Coronary artery (tissue), 2 donors: ENCODE measurements at places on chromosomes 3 and 15.

- peak; percentile 93 for DNase-seq
These were observed 16.9 kb upstream of the SEMA4B start for GRCh38 chr15:90184119-90184785.

- no peak for DNase-seq
These were observed 7.2 kb downstream of the KLHL6 start for GRCh38 chr3:183548262-183548769.

DNA sequence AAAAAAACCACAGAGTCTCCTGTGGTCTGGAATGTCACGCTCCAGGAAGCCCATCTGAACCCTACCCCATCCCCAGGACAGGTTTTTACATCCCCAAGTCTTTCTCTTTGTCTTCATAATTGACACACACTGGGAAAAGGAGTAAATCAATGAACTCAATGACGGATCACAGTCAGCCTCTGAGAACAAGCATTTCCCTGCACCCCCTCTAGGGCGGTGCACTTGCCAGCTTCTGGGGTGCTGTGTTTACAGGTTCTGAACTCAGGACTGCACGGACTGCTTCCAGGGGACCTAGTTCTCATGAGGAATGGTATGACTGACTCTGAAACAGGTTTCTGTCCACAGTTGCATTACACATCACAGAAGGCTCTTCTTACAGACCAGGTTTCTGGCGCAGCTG lies 81.1 kb downstream of the NUP210 start:
- no peak for DNase-seq

DNA sequence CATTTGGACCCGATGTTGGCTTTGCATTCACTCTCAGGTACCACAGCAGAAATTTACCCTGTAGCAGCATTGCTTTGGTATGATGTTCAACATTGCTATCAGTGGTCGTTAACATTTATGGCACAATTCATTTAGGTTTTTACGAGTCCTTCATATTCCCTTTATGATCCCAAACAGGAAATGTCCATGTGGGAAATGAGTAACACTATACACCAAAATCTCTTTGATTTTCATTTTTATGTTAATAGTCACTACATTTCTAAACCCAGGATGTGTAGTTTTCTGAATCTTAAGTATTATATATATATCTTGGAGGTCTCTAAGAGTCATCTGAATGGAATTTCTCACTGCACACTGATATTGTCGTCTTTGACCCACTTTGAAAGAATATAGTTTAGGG lies 78.5 kb upstream of the RBMS3 start:
- DNase-seq, result no peak

DNA sequence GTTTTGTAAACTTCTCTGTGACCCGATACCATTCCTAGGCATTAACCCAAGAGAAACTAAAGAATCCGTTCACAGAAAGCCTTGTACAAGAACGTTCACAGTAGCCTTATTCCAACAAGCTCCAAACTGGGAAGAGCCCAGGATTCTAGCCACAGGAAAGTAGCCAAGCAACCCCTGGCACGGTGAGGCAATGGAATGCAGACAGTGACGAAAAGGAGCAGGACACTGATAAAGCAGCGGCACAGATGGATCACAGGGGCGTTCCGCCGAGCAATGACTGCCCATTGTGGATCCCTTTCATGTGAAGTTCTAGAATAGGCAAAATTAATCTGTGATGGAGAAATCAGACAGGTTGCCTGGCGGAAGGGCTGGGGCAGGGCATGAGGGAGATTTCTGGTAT lies 198.7 kb upstream of the CHRNA7 start:
- DNase-seq, result no peak

DNA sequence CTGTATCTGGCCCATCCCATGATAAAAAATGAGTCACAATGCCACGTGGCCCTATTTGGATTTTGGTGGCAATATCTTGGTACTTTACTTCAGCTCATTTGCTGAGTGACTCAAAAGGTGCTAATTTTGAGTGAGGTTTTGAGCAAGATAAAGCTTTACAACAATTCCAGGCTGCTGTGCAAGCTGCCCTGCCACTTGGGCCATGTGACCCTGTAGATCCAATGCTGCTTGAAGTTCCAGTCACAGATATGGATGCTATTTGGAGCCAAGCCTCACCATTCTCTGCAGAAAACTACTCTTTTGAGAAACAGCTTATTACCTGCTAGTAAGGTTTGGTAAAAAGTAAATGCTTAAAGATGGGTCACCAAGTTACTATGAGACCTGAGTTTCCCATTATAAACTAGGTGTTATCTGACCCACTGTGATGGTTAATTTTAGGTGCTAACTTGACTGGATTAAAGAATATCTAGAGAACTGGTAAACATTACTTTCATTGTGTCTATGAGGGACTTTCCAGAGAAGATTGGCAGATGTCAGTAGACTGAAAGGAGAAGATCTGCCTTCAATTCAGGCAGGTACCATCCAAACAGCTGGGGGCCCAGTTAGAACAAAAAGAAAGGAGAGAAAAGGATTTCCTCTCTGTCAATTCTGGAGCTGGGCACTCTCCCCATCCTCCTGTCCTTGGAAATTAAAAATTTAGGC lies 1083.9 kb downstream of the DIPK2A start:
- no peak for DNase-seq

- DNase-seq, result no peak
These were observed 211.9 kb upstream of the MRPL3 start for GRCh38 chr3:131714585-131715220.
